Activated naive CD4-positive, alpha-beta T cell treated with Interleukin-2 at 50 U/mL for 16 hours (primary cell): ENCODE measurements at places on chromosomes 1 and 21.

DNA sequence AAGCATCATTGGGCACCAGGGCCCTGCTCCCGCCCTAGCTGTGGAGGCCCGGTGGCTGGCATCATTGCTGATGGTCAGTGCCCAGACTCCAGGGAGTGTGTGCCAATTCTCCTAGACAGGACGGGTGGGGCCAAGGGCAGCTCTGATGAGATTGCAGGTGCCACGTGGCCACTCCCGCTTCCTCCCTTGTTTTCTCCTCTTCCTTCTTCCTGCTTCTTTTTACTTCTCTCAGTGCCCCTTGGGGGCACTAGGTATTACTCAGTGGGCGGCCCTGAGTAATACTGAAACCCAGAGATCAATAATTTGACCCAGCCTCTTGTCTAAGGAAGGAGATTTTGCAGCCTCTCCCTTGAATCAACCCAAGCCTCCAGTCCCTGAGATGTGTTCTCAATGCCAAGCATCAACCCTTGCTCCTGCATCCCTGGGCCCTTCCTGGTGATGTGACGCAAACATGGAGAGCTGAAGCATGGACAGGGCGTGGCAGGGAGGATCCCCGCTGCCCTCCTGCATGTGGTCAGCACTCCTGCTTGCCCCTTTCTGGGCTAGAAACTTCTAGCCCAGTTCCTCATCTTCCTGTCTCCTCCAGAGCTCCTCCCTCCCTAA is 32.4 kb downstream of the CDK18 start:
- DNase-seq = no peak

DNA sequence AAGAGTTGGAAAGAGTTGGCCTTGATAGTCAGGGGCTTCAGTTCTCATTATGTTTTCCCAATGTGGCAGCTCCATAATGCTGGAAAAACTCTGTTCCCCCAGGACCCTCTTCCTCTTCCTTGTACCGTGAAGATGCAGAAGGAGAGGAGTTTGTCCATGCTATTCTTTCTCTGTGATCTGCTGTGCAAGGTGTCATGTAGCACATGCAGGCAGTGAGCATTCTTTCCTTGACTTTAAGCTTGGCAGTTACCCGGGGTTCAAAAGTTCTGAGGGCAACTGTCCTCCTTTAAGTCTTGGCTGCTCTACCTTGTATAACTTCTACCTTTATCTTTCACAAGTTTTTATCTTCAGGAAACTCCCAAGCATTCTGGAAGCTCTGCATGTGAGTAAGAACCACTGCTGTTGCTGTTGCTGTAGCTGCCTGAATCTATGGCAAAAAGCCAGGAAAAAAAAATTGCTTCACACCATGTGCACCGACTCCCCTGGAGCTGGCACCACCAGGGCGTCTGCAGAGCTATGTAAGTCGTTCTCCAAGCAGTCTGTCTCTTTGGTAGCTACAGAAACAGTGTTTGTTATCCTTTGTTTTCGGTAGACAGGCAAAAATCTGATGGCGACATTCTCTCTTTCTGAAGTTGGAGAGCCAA is 42.7 kb upstream of the SLC16A1 start:
- DNase-seq = no peak

GRCh38 chr1:238029126-238029525 is 138.4 kb upstream of the ZP4 start:
- DNase-seq = no peak

DNA sequence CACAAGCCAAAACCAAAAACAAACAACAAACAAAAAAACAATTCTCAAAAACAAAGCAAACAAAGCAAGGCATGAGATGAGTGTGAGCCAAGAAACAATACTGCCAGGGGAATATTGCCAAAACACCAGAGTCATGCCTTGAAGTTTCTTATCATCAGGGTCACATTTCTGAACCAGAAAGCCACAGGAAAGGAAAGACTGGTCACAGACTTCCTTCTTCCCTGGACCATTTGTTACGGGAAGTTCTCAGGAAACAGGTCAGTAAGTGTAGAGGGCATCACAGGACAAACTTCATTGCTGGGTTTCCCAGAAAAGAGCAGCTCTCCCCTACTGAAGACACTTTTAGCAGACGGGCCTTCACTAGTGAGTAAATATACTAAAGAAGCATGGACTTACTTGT is 191.2 kb downstream of the GABPA start:
- no peak for DNase-seq

DNA sequence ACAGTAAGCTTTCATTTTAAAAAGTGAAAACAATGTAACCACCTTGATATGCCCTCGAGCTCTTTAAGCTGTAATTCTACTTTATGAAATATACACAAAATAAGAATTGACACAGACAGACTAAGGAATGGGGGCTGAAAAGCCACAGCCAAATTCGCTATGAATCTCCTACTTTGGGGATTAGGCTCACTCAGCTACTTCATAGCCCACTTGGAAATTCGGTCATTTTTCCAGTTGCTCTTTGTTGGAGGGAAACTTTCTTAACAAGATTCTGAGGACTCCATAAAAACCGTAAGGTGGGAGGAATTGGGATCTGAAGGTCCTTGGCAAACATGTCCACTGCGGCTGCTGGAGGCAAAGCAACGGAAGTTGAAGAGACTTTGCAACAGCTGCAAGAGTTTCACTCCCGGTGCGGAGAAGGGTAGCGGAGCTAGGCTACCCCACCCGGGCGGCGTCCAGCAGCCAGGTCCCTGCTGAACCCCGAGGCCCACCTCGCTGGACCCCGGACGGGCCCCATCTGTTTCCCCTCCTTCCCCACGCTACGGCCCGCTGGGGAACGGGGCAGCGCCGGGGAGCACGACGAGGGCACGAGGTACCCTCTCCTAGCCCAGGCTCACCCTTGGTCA is 634 bp downstream of the MYCBP start:
- DNase-seq = peak; percentile 38

GRCh38 chr1:6246497-6247467 is 2.8 kb downstream of the HES3 start:
- peak; percentile 81 for DNase-seq

DNA sequence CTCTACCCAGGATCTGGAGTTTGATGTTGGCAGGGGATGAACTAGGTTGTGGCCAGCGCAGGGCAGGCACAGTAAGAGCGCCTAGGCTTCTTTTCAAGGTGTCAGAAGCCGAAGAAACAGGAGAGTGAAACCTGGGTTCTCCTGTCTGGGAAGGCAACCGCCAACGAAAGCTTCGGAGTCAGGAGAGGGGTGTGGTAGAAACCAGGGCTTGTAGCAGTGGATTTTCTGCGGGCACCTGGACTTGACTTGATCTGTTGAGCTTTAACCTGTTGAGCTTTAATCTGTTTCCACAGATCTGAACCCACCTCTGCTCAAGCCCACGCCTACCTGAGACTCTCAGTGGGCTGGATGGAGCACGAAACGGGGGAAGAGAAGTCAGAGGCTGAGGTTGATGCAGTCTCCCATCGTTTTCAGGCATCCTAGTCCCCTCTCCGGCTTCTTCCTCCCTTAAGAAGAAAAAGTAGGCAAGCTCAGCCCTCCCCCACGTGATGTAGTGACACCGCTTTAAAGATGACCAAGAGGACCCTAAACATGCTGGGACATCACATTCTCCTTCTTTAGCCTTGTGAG is 9.3 kb downstream of the HLX start:
- no peak for DNase-seq

DNA sequence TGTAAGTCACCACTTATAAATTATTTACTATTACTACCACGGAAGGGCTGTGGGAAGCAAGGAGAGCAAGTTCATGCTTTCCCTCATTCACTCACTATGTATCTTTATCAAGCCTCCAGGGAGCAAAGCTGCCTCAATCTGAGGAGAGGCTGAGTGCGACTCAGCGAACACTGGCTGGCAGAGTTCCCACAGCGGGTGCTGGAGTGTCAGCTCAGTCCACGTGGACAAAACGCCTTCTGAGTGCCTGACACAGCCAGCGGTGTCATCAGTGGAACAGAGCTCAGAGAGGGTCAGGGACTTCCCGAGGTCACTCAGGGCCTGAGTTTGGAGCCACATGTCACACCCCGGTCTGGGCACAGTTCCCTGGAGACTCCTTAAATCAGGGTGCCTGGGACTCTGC is 16.9 kb downstream of the MATN1 start:
- DNase-seq = no peak
